HFF-Myc (cell line): ENCODE measurements at places on chromosomes 5 and 9.

- no peak for DNase-seq
These were observed 193.7 kb downstream of the TLE4 start for GRCh38 chr9:79765466-79765865.

DNA sequence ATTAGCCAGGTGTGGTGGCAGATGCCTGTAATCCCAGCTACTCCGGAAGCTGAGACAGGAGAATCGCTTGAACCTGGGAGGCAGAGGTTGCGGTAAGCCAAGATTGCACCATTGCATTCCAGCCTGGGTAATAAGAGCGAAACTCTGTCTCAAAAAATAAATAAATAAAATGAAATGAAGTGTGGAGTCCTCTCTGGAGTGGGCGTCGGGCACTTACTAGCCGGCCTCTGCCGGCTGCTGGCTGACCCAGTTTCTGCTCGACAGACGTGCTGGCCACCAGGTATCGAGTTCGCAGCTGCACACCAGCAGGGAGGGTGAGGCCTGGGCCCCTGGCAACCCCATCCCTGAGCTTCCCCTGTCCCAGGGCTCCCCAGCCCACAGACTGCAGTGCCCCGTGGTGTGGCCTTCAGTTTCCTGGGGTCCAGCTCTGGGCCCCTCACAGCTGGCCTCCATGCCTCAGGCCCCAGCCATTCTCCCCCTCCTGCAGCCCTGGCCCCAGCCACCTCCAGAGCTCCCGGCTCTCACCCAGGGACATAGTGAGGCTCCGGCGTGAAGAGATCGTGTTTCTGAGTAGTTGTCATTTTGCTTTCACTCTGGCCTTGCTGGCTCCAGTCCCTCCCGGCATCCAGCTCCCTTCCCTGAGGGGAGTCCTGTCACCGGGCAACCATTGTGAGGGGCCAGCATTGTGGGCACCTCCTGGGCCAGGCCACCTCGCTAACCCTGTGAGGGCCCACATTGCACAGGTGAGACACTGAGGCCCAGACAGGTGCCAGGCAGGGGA is 3.8 kb upstream of the STPG3 start:
- DNase-seq, result no peak

DNA sequence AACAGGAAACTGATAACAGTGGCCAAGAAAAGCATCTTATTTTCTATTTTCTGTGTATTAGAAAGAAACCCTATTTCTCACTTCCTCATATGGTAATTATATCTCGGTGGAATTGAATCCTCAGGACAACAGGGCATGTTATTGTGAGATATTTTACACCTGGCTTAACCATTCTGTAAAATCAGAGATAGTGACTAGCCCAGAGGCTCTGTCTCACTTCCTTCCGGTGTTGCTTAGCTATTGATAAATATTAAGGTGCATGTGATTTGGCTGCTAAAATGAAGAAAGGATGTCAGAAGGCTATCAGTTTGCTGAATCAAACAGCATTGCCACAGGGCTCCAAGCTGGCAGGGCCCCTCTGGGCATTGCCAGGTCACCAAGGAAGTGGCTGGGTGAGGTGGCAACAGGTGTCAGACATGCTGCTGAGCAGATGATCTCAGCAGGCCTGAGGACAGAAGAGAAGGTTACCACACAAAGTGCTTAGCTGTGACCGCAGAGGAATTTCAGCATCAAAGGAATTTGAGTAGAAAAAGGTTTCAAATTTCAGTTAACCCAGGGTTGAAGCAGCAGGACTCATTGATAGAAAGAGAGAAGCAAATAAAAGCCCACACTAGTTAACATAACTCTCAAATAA is 330.7 kb downstream of the PDE4D start:
- peak; percentile 83 for DNase-seq

GRCh38 chr9:76588316-76588715 is 129.3 kb downstream of the GCNT1 start:
- no peak for DNase-seq

GRCh38 chr5:99878830-99879229 is 656.3 kb upstream of the FAM174A start:
- DNase-seq, result no peak

- DNase-seq, result no peak
These were observed 115.1 kb upstream of the CCDC152 start for GRCh38 chr5:42641336-42642005.

GRCh38 chr5:9596171-9596780 is 33.9 kb downstream of the TAS2R1 start:
- peak; percentile 39 for DNase-seq
